ENCODE measurements at places on chromosomes 16 and 17.

GRCh38 chr16:4664538-4665418 is 28.6 kb upstream of the NUDT16L1 start:
- DNase-seq = peak; percentile 63

GRCh38 chr17:70521821-70522256 is 352.5 kb downstream of the KCNJ2 start:
- DNase-seq = no peak

DNA sequence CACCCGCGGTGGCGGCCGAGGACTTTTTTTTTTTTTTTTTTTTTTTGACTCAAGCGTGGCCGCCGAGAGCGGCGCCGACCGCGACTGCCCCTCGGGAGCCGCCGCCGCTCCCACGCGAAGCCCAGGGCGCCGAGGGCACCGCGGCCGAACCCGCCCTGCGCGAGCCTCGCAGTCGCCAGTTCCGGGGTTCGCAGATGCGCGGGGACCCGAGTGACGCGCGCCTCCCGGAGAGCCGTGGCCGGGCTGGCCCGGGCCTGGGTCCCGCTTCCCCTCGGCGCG is 1.1 kb downstream of the METRNL start:
- no peak for DNase-seq

- peak; percentile 61 for DNase-seq
Measured at GRCh38 chr16:67000384-67001351, 12.3 kb downstream of the CES4A start.

- no peak for DNase-seq
Measured at GRCh38 chr17:49373115-49373514, 11.1 kb upstream of the ZNF652 start.

GRCh38 chr17:44362949-44363612 is 572 bp downstream of the FAM171A2 start:
- no peak for DNase-seq

GRCh38 chr16:75506574-75506973 is 11.3 kb upstream of the CHST6 start:
- DNase-seq = no peak

DNA sequence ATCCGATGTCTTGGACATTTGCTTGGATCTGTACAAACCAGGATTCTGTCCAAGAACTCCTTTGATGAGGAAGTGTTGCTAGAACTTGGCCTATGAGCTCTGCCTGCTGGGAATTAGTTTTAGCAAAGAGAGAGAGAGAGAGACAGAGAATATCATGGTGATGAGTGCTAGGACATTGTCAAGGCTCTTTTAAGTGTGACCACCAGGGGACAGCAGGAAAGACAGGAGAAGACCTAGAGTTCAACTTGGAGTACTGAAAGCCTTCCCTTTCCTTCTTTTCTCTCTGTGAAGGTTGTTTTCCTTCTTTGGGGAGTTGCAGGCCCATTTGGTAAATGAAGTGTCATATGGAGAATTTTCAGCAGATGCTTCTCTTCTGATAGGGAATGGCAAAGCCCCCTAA is 389.2 kb upstream of the HSBP1 start:
- DNase-seq = no peak

Measured in activated naive CD4-positive, alpha-beta T cell treated with Interleukin-2 at 50 U/mL for 16 hours (primary cell).